ENCODE measurements at places on chromosomes 5 and 9. TPM values are rescaled to one million over a fixed set of nuclear protein-coding genes. Genes with fewer than 3 reads are reported as not detected.

Gene SPATA9
- 0.11 TPM for total RNA-seq

Gene PPP2R2B
- not detected for total RNA-seq

Gene CDH9
- not detected for total RNA-seq

Gene LURAP1L
- not detected for total RNA-seq

Gene NEUROG1
- not detected for total RNA-seq

- peaks cover 4% of the 10 kb centered on the region for H3K27me3 ChIP-seq
- peak overlapping the region; percentile 52 for H3K27ac ChIP-seq
- H3K36me3 ChIP-seq, result no peaks in the 10 kb centered on the region
- H3K4me3 ChIP-seq, result peak overlapping the region; percentile 45
- no peak for DNase-seq
- H3K4me1 ChIP-seq, result peaks cover 12% of the 10 kb centered on the region
Measured at GRCh38 chr9:96567203-96567700, 52.4 kb downstream of the CDC14B start.

- H3K4me1 ChIP-seq, result no peaks in the 10 kb centered on the region
- H3K36me3 ChIP-seq, result no peaks in the 10 kb centered on the region
- H3K27ac ChIP-seq, result no peak overlapping the region
- no peak for DNase-seq
Measured at GRCh38 chr9:38083858-38084555, 15.0 kb upstream of the SHB start.

DNA sequence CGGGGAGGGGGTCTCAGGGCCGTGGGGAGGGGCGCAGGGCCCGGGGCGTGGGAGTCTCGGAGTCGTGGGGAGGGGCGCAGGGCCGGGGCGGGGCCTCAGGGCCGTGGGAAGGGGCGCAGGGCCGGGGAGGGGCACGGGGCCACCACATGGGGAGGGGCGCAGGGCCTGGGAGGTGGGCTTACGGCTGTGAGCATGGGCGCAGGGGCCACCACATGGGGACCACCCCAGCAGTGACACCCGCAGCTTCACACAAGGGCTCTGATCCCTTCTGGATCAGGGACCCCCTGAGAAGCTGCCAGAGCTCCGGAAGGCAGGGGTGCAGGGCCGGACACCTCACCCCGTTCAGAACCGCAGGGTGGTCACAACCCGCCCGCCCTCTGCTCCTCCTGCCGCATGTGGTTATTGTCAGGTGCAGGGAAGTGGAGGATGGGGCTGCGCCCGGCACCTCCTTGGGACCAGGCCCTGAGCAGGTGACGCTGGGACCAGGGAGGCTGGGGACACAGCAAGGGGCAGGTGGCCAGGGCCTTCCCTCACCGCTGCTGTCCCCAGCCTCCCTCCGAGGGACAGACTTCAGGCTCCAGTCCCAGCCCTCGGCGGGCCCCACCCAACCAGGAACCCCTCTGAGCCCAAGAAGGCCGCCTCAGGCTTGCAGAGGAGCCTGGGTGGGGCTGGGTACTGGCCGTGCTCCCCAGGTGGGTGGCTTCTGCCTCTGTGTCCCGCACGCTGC, 53.7 kb downstream of the EXD3 start:
- H3K36me3 ChIP-seq, result no peaks in the 10 kb centered on the region
- H3K4me1 ChIP-seq, result no peaks in the 10 kb centered on the region
- H3K27ac ChIP-seq, result no peak overlapping the region
- H3K4me3 ChIP-seq, result no peak overlapping the region

DNA sequence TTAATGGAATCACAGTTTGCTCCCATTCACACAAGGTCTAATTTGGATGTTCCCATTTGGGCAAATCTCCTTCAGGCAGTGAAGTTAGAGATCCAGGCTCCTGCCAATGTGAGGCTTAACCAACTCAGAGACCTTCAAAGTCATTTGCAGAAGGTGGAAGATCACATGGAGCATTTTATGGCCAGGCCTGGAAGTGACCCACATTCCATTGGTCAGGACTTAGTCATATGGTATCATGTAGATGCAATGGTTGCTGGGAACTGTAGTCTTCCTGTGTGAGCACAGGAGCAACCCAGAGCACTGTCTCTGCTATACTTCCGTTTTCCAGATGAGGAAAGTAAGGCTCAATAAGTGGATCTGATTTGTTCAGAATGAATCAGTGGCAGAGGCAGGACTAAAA, 292.7 kb upstream of the SMARCA2 start:
- H3K4me3 ChIP-seq, result no peak overlapping the region
- no peaks in the 10 kb centered on the region for H3K4me1 ChIP-seq
- DNase-seq, result no peak

- no peaks in the 10 kb centered on the region for H3K27me3 ChIP-seq
- H3K27ac ChIP-seq, result no peak overlapping the region
- no peak overlapping the region for H3K4me3 ChIP-seq
- H3K4me1 ChIP-seq, result no peaks in the 10 kb centered on the region
Measured at GRCh38 chr9:70829591-70830265, 291.7 kb downstream of the TRPM3 start.

GRCh38 chr5:643351-643801, 31.2 kb downstream of the CEP72 start:
- peaks cover 98% of the 10 kb centered on the region for H3K36me3 ChIP-seq
- H3K4me3 ChIP-seq, result no peak overlapping the region
- H3K27ac ChIP-seq, result no peak overlapping the region

DNA sequence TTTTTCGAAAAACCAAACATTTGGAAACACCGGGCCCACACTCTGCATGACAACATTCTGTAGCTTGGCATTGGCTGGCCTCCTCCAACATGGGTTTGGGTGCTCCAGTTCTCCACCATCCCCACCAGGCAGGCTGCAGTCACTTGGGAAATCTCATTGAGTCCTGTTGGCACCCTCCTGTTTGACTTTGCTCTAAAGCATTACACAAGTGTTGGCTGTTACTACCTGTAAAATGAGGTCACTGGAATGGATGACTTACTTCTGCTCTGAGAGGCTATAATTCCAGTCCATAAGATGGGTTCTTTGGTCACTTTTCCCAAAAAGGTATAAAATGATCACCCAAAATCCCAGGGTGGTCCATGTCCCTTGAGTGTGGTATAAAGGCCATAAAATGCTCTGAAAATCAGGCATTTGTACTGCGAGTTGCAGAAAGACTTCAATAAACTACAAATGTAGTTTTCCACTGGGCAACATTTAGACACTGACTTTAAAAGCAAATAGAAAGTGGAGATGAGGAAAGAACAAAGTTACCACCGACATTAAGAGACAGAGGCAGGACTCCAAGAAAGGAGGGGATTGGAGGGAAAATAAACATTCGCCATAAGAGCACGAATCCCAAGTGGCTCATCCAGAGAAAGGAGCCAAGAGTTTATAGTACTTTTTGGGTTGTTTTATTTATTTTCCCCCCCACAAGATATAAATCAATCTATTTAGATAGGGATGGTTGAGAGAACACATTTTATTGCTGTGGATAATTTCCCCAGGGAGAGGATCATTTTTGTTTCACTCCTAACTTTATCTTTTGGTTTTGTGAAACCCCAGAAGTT, 295.1 kb downstream of the TLE1 start:
- H3K4me3 ChIP-seq, result no peak overlapping the region
- H3K4me1 ChIP-seq, result no peaks in the 10 kb centered on the region
- DNase-seq, result no peak

DNA sequence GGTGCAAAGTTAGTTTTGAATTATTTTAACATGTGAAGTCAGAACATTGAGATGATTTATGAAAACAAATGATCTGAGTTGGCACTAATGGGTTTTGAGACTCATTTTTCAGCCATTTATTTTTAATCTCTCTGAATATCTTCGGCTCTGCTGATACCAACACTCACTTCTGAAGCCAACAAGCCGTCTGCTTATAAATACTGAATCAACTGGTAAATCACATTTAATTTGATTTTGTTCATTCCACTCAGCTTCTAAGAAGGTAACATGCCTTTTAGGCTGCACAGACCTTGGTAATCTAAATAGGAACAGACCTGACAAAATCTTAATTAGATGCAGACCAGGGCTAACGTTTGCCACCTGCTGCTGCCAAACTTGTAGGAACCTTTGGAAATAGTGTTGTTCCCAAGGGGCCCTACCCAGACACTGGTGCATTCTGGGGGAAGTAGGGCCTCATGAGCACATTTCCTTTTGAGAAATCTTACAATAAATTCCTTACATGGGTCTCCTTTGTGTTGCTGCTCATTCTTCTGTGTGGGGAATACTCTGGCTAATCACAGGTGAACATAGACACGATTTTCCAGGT, 182.2 kb downstream of the KCTD16 start:
- no peaks in the 10 kb centered on the region for H3K36me3 ChIP-seq
- H3K27me3 ChIP-seq, result no peaks in the 10 kb centered on the region
- H3K4me3 ChIP-seq, result no peak overlapping the region
- H3K27ac ChIP-seq, result no peak overlapping the region
- DNase-seq, result no peak

- H3K36me3 ChIP-seq, result no peaks in the 10 kb centered on the region
Measured at GRCh38 chr5:98320343-98320742, 453.1 kb upstream of the RGMB start.

GRCh38 chr5:150488519-150489359, 19.2 kb upstream of the NDST1 start:
- peak; percentile 41 for DNase-seq
- peaks cover 21% of the 10 kb centered on the region for H3K36me3 ChIP-seq
- H3K4me3 ChIP-seq, result no peak overlapping the region

- no peaks in the 10 kb centered on the region for H3K36me3 ChIP-seq
- no peak overlapping the region for H3K27ac ChIP-seq
- DNase-seq, result no peak
- no peak overlapping the region for H3K4me3 ChIP-seq
- H3K27me3 ChIP-seq, result no peaks in the 10 kb centered on the region
Measured at GRCh38 chr5:93829346-93829745, 87.9 kb upstream of the POU5F2 start.

DNA sequence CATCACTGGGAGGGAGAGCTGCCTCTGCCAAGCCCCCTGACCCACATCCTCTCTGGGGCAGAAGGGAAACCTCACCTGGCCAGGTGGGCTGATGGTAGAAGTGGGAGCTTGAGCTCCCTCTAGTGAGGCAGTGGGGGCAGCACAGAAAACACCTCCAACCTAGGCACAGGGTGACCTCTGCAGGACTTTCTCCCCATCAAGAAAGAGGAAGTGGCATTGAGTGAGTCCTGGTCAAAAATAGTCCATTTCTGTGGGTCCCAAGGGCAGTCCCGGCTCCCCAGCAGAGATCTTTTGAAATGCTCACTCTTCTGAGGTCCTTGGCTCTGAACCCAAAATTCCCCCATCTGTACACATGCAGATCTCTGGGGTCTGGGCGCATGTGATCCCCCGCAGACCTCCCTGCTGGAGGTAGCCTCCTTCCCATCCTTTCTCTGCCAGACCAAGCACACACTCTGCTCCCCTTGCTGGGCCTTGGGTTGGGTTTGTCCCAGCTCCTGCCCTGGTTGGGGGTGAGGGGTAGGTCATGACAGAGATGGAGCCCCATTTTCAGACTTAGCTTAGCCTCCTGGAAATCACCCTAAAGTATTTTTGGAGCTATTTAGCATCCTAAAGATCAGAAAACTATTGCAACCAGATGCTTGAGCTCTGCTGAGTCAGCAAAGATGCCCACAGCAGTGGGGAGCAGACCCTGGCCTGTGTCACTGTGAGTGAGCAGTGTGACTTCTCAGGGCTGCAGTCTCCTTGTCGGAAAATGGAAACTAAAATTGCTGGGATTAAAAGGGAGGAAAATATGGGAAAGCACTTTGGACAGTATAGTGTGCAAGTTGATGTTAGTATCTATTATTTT, 41.6 kb upstream of the LCP2 start:
- DNase-seq, result peak; percentile 77
- H3K4me3 ChIP-seq, result no peak overlapping the region
- no peaks in the 10 kb centered on the region for H3K27me3 ChIP-seq
- H3K4me1 ChIP-seq, result peaks cover 9% of the 10 kb centered on the region

DNA sequence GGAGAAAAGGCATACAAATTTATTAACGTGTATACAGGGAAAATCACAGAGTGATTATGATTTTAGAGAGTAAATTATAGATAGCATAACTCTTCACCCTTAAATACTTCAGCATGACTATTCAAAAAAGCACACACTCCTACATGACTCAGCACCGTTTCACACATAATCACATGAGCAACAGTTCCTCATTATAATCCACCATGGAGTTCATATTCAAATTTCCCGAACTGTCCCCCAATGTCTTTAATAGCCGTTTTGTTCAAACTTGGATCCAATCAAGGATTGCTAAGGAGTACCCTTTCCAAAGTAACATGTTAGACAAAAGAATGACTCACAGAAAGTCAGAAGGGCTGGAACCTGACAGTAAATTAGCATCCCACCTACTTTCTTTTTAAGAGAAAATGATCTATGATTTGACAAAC, 32.1 kb downstream of the RAPGEF1 start:
- H3K36me3 ChIP-seq, result no peaks in the 10 kb centered on the region
- H3K27ac ChIP-seq, result peak overlapping the region; percentile 68
- no peak overlapping the region for H3K4me3 ChIP-seq
- H3K27me3 ChIP-seq, result no peaks in the 10 kb centered on the region
- peak; percentile 74 for DNase-seq

- no peaks in the 10 kb centered on the region for H3K4me1 ChIP-seq
- no peak overlapping the region for H3K4me3 ChIP-seq
- no peak for DNase-seq
- H3K27me3 ChIP-seq, result no peaks in the 10 kb centered on the region
Measured at GRCh38 chr9:120286530-120286929, 293.4 kb downstream of the CDK5RAP2 start.

- no peak overlapping the region for H3K4me3 ChIP-seq
- H3K4me1 ChIP-seq, result no peaks in the 10 kb centered on the region
- H3K27ac ChIP-seq, result no peak overlapping the region
- no peaks in the 10 kb centered on the region for H3K36me3 ChIP-seq
Measured at GRCh38 chr9:73371801-73372200, 220.1 kb downstream of the ANXA1 start.

DNA sequence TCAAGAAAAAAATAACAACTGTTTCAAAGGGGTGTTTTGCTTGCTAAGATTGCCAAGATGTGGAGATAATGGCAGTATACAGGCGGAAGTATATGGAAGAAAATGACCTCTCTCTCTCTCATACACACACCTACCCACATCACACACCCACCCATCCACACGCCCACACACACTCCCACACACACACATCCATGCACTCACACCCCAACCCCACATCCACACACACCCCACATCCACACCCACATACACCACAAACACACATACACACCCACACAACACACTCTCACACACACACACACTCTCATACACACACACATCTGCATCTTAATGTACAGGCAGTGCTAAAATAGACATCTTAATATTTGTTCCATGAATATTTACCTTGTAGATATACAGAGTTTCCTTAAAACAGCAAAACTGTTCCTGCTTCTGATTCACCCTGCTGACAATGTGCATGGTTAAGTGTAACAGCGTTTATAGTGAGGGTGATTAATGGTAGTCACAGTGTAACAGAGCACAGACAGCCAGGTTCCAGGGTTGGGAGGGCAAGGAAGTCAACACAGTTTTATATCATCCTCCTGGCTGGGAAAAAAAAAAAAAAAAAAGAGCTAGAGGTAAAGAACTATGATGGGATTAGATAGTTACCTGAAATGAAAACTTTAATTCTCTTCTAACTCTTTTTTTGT, 8.3 kb downstream of the BHMT2 start:
- no peaks in the 10 kb centered on the region for H3K36me3 ChIP-seq
- DNase-seq, result no peak
- H3K4me3 ChIP-seq, result no peak overlapping the region
- no peaks in the 10 kb centered on the region for H3K4me1 ChIP-seq

All from K562 (cell line).